Activated naive CD8-positive, alpha-beta T cell treated with anti-CD3 and anti-CD28 coated beads, Interleukin-2, amount 50 U/mL, for 24 hours (primary cell): ENCODE measurements at places on chromosomes 16 and 17.

DNA sequence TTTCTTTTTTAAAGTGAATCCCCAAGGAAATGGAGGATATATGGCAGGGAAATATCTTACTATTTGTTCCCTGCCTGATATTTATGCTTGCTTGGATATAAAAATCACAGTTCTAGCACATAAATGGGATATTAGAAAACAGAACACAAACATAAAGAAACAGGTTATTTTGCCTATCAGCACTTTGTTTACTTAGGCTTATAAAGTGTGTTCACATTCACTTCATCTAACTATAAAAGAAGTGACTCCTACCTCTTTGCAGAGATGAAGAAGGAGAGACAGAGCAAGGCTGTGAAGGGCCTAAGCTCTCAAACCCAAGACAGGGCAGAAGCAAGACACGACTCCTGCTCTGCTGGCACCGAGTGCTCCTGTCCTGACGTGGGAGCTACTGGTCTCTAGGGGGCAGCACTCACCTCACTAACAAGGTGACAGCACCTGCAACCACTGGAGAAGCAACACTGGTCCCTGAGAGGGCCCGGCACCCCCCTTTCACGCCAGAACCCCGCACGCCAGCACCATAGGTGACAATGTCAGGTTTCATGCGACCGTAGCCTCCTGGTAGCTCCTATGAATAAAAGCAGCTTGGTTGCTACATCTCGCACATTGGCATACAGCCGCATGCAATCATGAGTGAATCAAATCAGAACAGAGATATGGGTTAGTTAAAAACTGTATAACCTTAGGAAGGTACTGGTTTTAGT lies 32.0 kb downstream of the MBTPS1 start:
- H3K4me1 ChIP-seq, result peaks cover 46% of the 10 kb centered on the region
- H3K27me3 ChIP-seq, result no peaks in the 10 kb centered on the region
- peaks cover 64% of the 10 kb centered on the region for H3K36me3 ChIP-seq
- no peak overlapping the region for H3K27ac ChIP-seq
- H3K4me3 ChIP-seq, result no peak overlapping the region

- H3K4me3 ChIP-seq, result no peak overlapping the region
- H3K27me3 ChIP-seq, result no peaks in the 10 kb centered on the region
- H3K27ac ChIP-seq, result peak overlapping the region; percentile 75
- DNase-seq, result peak; percentile 23
These were observed 245.9 kb downstream of the XYLT1 start for GRCh38 chr16:17224879-17225281.

- peak within 1 kb of the TSS; percentile 81 for H3K4me3 ChIP-seq
- DNase-seq, result peak; percentile 94
- peak within 1 kb of the TSS; percentile 64 for H3K27ac ChIP-seq
- H3K4me1 ChIP-seq, result peaks cover 6% of the 10 kb centered on the region
These were observed at the start of gene PCYT2 for GRCh38 chr17:81911277-81911961. Gene PCYT2 (minus strand): TSS chr17:81911399. CDS start chr17:81911355, 44 bp downstream.

GRCh38 chr17:41354536-41354935 lies 3.9 kb upstream of the KRT33A start:
- H3K4me1 ChIP-seq, result peaks cover 2% of the 10 kb centered on the region
- H3K27me3 ChIP-seq, result peaks cover 2% of the 10 kb centered on the region
- no peak overlapping the region for H3K4me3 ChIP-seq

DNA sequence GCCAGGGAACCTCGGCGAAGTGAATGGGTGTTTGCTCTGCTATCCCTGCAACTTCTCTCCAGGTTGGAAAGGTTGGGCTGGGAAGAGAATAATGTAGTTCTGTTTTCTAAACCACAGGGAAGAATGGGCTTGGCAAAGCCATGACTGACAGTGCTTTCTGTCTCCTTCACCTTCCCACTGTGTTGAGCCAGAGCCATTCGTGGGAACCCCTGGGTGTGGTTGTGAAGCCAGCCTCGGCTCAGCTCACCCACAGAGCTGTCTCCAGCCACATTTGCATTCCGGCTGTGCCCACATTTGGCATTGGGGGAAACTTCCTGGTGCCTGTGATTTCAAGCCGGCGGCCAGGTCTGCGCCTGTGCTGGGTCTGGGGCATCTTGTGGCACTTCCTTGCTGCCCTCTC lies 39.9 kb downstream of the BAIAP2 start:
- H3K4me1 ChIP-seq, result no peaks in the 10 kb centered on the region
- no peak for DNase-seq
- H3K27me3 ChIP-seq, result no peaks in the 10 kb centered on the region
- no peak overlapping the region for H3K27ac ChIP-seq
- H3K4me3 ChIP-seq, result no peak overlapping the region

DNA sequence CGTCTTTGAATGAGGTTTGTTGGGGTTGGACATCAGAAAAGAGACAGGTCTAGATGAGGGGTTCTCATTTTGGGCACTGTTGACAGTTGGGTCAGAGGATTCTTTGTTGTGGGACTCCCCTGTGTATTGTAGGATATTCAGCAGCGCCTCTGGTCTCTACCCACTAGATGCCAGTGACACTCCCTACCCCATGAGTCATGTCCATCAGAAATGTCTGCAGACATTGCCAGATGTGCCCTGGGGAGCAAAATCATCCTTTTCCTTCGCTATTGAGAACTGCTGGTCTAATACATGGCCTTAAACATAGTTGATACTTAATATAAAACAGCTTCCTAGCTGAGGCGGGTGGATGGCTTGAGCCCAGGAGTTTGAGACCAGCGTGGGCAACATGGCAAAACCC lies 3.1 kb downstream of the ABAT start:
- peaks cover 7% of the 10 kb centered on the region for H3K36me3 ChIP-seq
- no peak overlapping the region for H3K4me3 ChIP-seq
- no peak overlapping the region for H3K27ac ChIP-seq
- H3K27me3 ChIP-seq, result peaks cover 2% of the 10 kb centered on the region
- DNase-seq, result no peak

DNA sequence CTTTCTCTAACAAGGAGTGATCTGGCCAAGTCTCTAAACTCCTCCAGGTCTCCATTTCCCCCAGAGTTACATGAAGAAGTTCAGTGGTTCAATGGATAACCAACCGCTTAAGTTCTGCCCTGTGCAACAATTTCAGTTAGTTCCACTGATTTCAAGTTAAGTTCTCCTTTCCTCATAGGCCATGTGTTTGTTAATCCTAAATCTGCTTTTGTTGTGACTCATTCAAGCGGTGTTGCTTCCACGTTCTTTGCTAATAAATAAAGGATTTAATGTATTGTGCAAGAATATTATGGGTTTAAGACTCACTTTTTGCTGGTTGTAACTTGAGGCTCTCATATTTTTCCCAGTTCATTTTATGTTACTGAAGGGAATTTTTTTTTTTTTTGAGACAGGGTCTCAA lies 36.3 kb downstream of the GNA13 start:
- no peak overlapping the region for H3K4me3 ChIP-seq
- no peak for DNase-seq
- H3K36me3 ChIP-seq, result peaks cover 46% of the 10 kb centered on the region
- no peak overlapping the region for H3K27ac ChIP-seq
- peaks cover 73% of the 10 kb centered on the region for H3K4me1 ChIP-seq

- H3K4me3 ChIP-seq, result no peak overlapping the region
- DNase-seq, result no peak
- no peaks in the 10 kb centered on the region for H3K4me1 ChIP-seq
- no peaks in the 10 kb centered on the region for H3K36me3 ChIP-seq
These were observed 239.1 kb upstream of the RBFOX1 start for GRCh38 chr16:7093511-7093910.

DNA sequence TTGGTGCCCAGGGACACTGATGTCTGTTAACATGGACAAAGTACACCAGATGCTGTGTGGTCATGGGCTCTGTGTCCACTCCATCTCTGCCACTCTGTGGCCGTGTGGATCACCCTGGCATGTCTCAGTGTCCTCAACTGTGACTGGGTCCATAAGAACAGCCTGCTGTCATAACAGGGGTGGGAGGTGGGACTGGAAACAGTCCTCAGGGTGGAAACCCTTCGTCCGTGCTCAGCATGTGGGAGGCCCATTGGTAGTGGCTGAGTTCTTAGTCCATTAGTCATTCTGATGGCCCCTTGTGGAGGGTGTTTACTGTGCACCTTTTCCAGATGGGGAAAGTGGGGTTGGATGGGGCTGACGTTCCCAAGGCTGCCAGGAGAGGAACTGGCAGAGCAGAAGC lies 12.8 kb downstream of the FLYWCH2 start:
- H3K27ac ChIP-seq, result no peak overlapping the region
- H3K4me1 ChIP-seq, result no peaks in the 10 kb centered on the region
- H3K27me3 ChIP-seq, result no peaks in the 10 kb centered on the region
- H3K4me3 ChIP-seq, result no peak overlapping the region

- H3K27ac ChIP-seq, result no peak overlapping the region
- H3K4me1 ChIP-seq, result peaks cover 17% of the 10 kb centered on the region
- peaks cover 42% of the 10 kb centered on the region for H3K27me3 ChIP-seq
- H3K36me3 ChIP-seq, result no peaks in the 10 kb centered on the region
These were observed 2.1 kb downstream of the CMTM2 start for GRCh38 chr16:66581246-66581952.

DNA sequence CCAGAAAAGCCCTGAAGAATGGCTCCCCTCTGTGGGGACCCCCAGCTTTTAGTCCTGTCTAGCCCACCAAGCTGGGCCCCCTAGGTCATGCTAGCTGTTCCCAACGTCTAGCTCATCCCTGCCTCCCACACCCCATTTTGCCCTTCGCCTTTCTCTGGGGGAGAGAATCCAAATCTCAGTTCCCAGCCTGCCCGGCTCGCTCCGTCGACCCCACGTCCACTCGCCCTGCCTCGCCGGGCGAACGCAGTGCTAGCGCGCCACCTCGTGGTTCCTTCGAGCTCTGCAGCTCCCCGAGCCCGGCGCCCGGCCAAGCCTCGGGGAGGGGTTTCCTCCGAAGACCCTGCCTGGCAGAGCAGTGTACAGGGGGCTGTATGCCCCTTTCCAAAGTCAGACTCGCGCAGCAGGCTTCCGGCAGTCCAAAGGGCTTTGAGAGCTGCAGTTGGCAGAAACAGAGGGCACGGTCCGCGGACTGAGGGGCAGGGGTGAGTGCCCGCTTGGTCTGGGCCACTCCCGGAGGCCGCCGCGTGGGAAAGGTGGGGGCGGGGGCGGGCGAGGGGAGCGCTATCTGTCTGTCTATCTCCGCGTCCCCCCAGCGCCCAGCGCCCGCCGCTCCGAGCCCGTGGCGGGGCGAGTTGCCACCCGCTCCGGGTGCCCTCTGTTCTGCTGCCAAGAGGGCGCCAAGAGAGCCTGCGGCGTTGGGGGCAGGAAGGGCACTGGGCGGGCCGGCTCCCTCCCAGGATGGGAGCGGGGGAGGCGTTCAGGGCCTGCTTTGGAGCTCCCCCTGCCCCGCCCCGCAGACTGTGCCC lies 1.7 kb upstream of the DLX3 start:
- DNase-seq, result peak; percentile 79
- H3K4me3 ChIP-seq, result peak overlapping the region; percentile 12
- H3K4me1 ChIP-seq, result peaks cover 20% of the 10 kb centered on the region

GRCh38 chr16:81586417-81586816 lies 141.8 kb downstream of the CMIP start:
- H3K36me3 ChIP-seq, result peaks cover 2% of the 10 kb centered on the region
- H3K4me1 ChIP-seq, result no peaks in the 10 kb centered on the region
- H3K27ac ChIP-seq, result no peak overlapping the region

DNA sequence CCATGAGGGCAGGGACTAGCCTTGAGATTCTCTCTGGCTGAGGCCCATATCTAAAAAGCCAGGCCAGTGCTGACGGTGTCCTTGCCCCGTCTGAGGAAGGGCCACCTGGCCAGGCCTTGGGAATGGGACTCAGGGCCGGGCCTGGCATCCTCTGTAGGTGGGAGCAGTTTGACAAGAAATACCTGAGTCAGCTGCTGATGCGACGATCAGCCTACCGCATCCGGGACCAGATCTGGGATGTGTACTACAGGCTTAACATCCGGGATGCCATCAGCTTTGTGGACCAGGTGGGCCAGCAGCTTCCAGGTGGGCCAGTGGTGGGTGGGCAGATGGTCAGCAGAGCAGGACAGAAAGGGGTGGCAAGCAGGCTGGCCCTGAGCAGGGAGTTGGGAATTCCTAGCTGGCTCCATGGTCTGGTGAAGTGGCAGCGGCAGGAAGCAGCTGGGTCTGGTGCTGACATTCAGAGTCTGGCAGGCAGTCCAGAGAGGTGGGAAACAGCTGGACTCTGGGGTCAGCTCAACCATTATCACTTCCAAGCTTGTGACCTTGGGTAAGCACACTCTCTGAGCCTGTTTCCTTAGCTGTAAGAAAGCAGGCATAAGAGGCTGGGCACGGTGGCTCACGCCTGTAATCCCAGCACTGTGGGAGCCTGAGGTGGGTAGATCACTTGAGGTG lies 9.5 kb downstream of the SLC9A5 start:
- peaks cover 3% of the 10 kb centered on the region for H3K27me3 ChIP-seq
- DNase-seq, result no peak
- H3K27ac ChIP-seq, result no peak overlapping the region
- H3K4me1 ChIP-seq, result no peaks in the 10 kb centered on the region
- H3K36me3 ChIP-seq, result peaks cover 5% of the 10 kb centered on the region

DNA sequence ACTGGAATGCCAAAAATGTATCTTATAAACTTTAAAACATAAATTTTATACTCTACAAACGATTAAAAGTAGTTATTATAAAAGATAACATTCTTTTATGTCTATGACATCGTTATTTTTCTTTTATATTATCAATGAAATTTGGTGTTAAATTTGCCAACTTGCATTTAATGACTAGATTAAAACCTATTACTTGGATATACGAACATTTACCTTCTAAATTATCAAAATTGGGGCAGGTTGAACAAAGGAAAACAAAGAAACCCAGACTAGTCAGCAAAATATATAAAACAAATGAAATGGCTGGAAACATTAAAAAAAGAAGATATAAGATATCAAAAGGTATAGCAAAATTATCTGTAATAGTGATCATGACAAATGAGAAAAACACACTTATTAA lies 34.1 kb upstream of the ABCA3 start:
- H3K4me3 ChIP-seq, result no peak overlapping the region
- peaks cover 1% of the 10 kb centered on the region for H3K27me3 ChIP-seq
- H3K27ac ChIP-seq, result no peak overlapping the region
- no peaks in the 10 kb centered on the region for H3K4me1 ChIP-seq
- DNase-seq, result no peak
- no peaks in the 10 kb centered on the region for H3K36me3 ChIP-seq

- H3K4me1 ChIP-seq, result peaks cover 2% of the 10 kb centered on the region
- H3K27me3 ChIP-seq, result peaks cover 2% of the 10 kb centered on the region
- H3K36me3 ChIP-seq, result no peaks in the 10 kb centered on the region
- no peak overlapping the region for H3K4me3 ChIP-seq
These were observed 21.4 kb upstream of the ABCC3 start for GRCh38 chr17:50613007-50613992.

DNA sequence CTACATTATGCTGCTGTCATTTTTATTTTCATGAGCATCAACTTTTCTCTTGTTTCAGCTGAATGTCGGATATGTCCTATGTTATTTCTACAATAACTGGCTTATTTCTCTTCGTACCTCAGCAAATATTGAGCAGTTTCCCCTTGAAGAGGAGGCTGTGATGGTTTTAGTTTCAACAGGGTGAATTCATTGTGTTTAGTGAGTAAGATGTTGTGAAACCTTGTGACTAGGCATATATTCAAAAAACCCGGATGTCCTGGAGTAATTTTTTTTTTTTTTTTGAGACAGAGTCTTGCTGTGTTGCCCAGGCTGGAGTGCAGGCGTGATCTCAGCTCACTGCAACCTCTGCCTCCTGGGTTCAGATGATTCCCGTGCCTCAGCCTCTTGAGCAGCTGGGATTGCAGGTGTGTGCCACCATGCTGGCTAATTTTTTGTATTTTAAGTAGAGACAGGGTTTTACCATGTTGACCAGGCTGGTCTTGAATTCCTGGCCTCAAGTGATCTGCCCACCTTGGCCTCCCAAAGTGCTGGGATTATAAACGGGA lies 11.1 kb downstream of the CPD start:
- DNase-seq, result no peak
- H3K27me3 ChIP-seq, result no peaks in the 10 kb centered on the region
- peaks cover 32% of the 10 kb centered on the region for H3K36me3 ChIP-seq
- H3K4me3 ChIP-seq, result no peak overlapping the region
